Ovary (tissue), 10 donors: ENCODE measurements at places on chromosomes 2 and 18. TPM values are rescaled to one million over a fixed set of nuclear protein-coding genes. Genes with fewer than 3 reads are reported as not detected.
A peak's percentile ranks its signal among the peaks of the same experiment; 100 is the strongest.

GRCh38 chr2:232871418-232871834 is 1.4 kb downstream of the SNORC start:
- DNase-seq = peak; percentile 4

GRCh38 chr2:101473911-101474701 is 806 bp downstream of the RFX8 start:
- DNase-seq = peak; percentile 70

- DNase-seq = no peak
Measured at GRCh38 chr18:24982831-24983230, 369.1 kb downstream of the ZNF521 start.

CD8A gene
- 2.0 TPM for total RNA-seq

LHCGR gene
- total RNA-seq = 1.5 TPM

DNA sequence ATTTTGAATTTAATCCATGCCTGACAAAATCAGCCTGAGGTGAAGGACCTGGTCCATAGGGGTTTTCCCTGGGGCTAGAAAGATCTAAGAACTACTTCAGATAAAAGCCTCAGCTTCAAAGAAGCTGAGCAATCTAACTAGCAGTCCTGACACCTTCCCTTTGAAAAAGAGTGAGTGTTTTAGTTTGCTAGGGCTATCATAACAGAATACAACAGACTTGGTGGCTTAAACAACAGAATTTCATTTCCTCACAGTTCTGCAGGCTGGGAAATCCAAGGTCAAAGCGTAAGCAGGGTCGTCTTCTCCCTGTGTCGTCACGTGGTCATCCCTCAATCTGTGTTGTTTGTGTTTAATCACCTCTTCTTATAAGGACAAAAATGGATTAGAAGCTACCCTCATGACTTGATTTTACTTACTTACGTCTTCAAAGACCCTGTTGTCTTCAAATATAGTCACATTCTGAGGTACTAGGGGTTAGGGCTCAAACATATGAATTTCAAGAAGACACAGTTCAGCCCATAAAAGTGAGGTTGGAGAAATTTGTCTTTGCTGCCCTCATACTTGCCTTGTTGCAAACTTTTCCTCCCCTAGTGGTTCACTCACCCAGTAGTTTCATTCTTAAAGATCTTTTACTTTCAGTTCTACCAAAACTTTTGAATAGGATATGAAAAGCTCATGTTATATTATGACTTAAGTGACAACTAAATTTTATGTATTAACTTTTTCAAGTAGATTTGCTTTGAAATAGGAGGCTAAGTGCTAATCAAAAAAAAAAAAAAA is 673.8 kb downstream of the ARHGAP15 start:
- no peak for DNase-seq

SDC1 gene
- 4.2 TPM for total RNA-seq

DNA sequence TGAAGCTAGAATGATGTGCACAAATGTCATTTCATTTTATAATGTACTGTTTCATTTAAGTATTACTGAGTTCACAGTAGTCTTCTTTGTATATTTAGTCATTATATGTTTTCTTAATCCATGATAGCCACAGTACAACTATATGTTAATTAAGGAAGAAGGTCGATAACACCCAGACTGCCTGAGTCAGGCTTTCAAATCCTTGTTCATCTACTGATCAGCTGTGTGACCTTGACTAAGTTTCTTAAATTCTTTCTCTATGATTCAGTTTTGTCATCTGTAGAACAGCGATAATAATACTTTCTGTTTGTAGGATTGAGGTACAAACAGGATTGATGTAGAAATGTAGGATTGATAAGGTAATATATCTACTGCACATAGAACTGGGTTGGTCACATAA is 5.4 kb downstream of the GCC2 start:
- no peak for DNase-seq

DNA sequence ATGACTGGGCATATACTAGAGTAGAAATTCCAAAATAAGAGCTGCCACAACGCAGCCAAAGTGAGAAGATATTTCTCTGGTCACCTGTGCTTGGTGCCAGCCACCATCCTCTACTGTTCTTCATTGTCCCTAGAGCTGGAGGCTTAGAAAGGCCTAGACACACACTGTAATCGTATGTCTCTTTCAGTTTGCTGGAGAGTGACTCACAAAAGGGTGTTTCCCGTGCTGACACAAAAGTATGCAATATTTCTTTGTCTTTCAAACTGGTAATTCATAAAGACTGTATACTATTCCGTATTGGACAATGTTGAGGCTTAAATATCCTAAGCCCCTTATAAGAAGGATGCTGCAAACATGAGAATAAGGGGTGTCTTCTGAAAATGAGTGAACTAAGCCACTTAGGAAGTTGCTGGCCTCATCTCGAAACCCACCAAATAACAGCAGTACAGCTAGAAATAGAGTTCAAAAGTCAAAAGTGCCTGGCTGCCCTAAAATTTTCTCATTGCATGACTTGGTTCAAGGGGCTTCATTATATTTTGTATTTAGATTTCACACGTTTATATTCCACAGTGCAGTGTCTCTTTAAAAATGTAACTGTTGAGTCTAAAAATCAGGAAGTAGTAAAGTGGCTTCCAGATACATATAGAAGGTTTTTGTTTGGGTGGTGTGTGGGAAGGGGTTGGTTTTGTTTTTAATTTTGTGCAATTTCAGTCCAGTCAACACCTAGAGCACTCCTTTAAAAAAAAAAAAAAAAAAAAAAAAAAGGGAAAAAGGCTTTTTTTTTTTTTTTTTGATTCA is 601.1 kb downstream of the ARHGAP15 start:
- DNase-seq = no peak

GRCh38 chr2:238380785-238381184 is 45.9 kb upstream of the ASB1 start:
- DNase-seq = no peak

- no peak for DNase-seq
Measured at GRCh38 chr2:10038716-10039115, 4.6 kb upstream of the KLF11 start.

REEP1 gene
- 0.73 TPM for total RNA-seq

GRCh38 chr2:33392366-33392765 is 84.1 kb upstream of the RASGRP3 start:
- no peak for DNase-seq

DNA sequence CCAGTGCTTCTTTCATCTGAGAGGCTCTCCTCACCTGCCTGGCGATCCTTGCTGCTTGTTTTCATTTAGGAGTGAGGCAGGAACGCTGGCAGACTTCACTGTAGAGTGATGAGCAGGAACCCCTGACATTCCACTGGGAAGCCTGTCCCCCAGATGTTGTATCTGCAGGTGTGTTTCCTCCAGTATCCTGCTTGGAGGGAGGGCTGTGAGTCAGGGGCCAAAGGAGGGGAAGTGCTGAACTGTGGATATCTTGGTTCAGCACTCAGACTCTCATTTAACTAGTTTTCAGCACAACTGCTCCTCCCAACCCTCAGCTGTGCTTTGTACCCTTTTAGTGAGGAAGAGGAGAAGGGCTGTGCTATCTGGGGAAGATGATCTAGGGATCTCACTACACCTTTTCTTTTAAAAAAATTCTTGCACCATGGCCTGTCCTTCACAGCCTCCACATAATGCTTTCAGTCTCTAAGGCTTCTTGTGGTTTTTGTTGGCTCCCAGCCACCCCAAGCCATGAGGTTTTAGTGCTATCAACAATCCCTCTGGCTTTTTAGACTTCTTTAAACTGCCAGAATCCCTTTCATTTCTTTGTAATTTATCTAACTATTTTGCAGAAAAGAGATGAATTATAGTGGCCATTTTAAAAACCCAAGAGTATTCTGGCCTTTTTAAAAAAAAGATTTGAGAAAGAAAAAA is 11.2 kb downstream of the ANKAR start:
- DNase-seq = peak; percentile 51

STARD6 gene
- not detected for total RNA-seq

DNA sequence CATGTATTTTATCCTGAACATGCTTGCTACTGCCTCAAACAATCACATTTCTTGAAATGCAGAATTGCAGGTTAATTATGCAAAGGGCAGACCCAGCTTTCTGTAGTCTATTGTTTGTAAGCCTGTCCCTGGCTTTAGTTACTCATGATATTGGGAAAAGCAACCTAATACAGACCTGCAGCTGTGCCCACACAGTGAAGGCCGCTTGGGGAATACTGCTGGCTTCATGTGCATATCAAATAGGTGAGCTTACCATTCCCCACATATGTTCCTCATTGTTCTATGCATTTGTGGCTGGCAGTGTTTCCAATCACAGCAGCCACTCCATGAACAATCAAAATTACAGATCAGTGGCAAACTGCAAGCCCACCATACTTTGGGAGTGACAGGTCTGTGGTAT is 186.3 kb downstream of the TMEM163 start:
- DNase-seq = no peak

DNA sequence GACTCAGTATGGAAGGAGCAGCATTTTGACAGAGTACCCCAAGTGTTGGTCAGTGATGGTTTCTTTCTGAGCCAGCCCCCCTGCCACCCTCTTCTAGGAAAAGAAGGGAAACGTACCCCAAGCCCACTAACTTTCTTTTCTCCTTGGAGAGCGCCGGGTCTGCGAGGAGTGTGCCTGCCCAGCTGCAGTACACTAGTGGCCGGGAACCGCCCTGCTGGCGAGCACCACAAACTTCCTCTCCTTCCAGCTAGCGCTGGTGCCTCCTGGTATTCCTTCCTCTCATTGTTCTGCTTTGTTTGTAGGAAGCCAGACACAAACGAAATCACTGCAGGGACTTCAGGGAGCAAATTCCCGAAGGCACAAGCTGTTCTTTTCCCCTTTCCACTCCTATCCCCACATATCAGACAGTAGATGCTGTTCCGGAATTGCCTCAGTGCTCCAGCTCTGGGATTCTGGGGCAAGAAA is 1.8 kb downstream of the CCDC85A start:
- no peak for DNase-seq

GRCh38 chr2:10208736-10209135 is 86.2 kb downstream of the RRM2 start:
- DNase-seq = no peak

DNA sequence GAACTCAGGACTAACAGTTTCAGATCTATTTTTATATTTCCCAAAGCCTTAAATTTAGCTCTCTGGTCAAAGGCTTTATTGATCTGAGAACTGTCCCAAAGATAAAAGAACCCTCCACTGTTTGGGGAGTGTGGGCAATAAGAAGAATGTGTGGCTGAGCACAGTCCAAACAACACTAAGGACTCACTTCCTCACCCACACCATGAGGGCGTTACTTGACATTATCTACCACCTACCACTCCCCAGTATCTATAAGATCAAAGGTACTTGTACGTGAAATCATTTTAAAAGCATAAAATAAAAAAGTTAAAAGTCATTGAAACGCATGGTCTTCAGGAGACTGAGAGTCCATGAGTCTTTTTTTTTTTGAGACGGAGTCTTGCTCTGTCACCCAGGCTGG is 54.6 kb upstream of the NFU1 start:
- no peak for DNase-seq

GRCh38 chr2:231563378-231563961 is 29.2 kb upstream of the TEX44 start:
- peak; percentile 57 for DNase-seq

LYPD6B gene
- 8.5 TPM for total RNA-seq
